ENCODE measurements at places on chromosomes 6 and 20.

- DNase-seq, result no peak
Measured at GRCh38 chr6:9999796-10000195, 415.1 kb downstream of the TFAP2A start.

DNA sequence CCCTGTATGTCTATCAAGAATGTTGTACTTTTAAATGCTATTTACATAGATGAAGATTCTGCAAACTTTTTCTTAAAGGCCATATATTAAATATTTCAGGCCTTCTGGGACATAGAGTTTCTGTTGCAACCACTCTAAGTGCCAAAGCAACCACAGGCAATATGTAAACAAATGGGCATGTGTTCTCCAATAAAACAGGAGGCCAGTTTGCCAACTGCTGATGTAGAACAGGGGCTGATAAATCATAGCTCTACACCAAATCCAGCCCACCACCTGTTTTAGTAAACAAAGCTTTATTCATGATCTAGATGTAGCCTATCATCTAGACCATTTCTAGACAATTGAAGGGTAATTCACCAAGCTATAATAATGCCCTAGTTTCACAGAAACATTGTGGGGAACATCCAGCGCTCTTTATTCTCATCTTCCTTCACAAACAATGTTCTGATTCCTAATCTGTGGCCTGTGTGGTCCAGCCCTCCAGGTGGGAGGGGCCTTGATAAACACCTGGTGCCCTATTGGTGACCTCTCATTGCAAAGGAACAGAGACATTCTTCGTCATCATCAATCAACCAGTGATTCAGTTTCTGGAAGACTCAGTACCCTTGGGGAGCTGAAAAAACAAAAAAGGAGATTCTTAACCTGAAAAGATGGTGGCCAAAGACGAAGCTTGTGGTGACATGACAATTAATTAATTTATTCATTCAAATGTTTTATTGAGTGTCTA is 80.2 kb downstream of the PREP start:
- DNase-seq, result no peak

DNA sequence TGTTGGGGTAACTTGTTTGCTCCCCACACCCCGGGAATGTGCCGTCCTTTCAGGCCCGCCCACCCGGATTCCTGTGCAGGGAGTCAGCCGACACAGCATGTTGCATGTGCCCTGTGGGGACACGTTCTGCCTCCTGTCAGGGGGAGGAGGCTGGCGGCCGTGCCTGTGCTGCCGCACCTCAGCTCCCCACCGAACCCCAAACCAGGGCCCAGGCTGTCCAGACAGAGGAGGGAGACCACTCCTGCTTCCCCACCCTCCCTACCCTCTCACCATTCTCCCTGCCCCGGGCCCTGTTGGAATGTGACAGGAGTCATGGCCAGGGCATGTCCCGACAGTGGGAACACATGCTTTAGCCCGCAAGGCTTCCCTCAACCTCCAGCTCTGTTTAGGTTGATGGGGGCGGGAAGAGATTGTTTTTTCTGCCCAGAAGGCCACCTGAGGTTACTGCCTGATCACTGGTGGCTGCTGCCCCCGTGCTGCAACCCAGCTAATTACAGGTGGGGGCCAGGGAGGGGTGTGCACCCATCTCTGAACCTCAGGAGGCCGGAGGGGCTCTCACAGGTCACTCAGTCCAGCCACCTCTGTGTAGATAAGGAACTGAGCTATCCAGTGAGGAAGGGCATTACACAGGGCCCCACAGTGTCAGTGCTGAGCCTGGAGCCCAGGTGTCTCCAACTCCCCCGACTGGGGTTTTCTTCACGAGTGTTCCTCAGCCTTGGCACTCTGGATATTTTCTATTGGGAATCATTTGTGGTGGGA is 13.6 kb downstream of the LRRC73 start:
- DNase-seq, result no peak

DNA sequence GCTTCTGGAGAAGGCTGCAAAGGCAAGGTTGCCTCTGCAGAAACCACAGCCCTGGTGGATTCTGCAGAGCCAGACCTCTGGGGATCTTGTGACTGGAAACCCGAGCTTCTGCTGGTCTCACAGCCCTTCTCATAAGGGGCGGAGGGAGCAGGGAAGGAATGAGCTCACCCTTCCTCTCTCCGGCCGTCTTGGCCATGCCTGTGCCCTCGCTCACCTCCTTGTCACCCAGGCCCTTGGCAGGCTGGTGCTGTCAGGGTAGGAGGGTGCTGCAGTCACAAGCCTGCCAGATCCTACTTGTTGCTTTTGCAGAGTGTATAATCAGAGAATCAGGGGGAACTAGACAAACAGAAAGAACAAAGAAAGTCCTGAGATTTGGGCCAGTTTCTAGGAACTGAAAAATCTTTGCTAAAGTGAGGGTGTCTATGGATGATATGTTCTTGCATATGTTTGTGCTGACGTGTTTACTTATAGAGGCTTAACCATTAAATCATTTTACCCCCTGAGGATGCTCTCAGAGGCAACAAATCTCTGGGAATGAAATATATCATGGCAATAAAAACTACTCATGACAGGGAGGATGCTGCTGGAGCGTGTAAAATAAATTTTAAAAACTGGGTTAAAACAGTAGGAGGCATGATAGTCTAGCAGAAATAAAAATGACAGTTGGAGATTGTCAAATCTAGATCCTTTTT is 244.9 kb upstream of the SOX4 start:
- DNase-seq, result no peak

DNA sequence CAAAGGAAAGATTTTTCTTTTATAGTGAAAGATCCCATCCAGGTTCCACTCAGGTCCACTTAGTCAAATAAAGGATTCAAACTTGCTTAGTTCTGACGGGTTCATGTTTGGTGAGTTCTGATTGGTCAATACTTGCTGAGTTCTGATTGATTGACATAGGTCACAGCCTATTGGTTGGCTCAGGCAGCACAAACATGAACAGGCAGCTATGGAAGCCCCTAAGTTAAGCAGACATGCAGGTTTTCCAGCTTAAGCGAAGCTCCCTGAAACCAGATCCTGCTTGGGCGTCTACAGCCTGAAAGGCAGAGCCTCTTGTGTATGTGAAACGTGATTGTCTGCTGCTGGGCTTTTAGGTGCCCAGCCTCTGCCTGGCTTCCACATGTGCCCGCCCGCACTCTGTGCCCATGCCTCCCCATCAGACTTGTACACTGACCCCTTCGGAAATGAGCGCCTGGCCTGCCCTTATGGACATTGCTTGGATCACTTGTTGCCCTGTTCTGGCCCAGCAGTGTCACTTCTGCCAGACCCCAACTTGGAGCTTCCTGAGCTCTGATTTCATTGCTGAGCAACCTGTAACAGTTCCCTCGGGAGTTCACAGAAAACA is 45.4 kb upstream of the ECI2 start:
- DNase-seq, result no peak

DNA sequence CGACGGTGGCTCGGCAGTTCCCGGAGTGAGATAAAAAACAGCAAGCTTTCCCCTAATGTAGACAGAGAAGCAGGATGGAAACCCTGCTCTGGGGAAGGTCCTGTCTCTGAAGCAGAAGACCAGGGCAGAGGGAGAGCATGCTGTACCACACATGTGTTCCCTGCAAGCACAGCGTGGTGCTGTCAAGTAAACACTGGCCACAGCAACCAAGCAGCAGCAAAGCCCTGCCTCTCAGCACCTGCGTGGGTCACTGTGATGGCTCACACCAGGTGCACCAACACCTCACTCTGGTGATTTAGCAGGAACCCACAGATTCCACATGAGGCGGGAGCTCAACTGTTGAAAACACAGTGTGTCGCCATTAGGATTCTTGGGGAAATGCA is 65.2 kb upstream of the TXNDC5 start:
- no peak for DNase-seq

DNA sequence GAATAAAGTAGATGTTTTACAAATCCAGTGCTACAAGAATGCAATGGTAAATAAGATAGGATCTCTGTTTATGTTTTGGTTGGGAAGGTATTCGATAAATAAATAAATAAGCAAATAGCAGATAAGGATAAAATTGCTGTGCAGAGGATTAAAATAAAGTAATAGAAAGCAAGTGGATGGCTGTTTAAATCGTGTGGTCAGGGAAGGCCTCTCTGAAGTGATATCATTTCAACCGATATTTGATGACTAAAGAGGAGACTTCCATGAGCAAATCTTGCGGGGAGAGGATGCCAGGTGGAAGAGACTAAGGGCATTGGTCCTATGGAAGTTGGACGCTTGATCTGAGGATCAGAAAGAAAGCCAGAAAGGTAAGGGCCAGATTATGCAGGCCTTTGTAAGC is 92.0 kb upstream of the CCN2 start:
- DNase-seq, result no peak

- DNase-seq, result no peak
Measured at GRCh38 chr6:83006270-83006905, 59.3 kb downstream of the UBE3D start.

DNA sequence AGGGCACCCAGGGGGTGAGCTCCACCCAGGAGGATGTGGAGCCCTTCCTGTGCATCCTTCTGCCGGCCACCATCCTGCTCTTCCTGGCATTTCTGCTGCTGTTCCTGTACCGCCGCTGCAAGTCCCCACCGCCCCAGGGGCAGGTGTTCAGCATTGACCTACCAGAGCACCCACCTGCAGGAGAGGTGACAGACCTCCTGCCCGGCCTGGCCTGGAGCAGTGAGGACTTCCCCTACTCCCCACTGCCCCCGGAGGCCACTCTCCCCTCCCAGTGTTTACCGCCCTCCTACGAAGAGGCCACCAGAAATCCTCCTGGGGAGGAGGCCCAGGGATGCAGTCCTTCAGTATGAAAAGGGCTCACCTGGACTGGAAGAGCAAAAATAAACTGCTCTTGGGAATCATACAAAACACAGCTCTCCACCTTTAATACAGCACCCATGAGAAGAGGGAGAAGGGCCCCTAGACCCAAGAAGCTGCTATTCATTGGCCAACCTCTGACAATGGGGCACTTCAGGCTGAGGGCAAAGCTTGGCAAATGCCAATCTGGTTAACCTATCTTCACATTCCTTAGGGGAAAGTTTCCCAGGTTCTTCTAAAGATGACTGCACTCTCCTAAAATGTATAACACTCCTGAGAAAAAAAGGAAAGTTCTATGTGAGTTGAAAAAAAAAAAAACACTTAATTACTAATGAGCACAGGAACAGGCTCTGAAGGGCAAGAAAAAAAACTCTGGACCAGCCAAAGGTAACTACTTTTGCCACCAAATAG is 5.0 kb downstream of the SMIM28 start:
- no peak for DNase-seq

DNA sequence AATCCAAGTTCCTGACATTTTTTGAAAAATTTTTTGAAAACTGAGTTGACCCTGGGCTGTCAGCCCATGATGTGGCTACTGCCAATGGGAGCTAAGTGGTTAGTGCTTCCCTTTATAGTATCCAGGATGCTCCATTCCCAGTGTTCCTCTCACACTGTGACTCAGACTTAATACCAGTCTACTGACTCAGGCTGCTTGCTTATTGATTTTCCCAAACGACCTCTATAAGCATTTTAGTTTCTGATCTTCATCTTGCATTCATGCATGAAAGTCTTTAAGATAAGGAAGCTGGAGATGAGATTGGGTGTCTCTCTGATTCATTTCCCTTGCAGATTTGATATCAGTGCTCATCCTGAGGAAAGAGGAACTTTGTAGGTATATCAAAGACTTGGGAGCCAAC is 560.0 kb downstream of the TBC1D32 start:
- DNase-seq, result no peak

- DNase-seq, result no peak
Measured at GRCh38 chr6:122717350-122717749, 62.2 kb upstream of the FABP7 start.

- DNase-seq, result no peak
Measured at GRCh38 chr6:30206152-30206551, 7.1 kb downstream of the TRIM26 start.

DNA sequence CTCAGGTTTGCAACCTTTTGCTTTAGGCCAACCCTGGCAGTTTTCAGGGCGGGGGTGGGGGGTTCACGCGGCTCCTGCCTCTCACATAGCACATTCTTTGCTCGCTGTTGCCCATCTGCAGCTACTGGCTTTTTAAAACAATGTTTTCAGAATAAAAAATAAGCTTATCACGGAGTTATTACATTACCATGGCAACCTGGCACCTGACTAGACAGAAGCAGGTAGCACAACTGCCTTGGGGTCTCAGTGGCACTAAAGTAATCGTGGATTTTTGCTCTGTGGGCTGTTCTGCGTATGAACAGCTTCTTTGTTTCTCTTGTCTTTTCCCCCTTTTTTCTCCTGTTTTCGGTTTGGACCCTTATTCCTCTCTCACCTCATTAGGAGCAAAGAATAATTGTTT is 9.1 kb upstream of the MANBAL start:
- no peak for DNase-seq

- DNase-seq, result no peak
Measured at GRCh38 chr20:11159728-11160127, 485.9 kb upstream of the JAG1 start.

- no peak for DNase-seq
Measured at GRCh38 chr6:46057792-46058191, 42.1 kb upstream of the CLIC5 start.

GRCh38 chr20:10423735-10424134 is 10.3 kb downstream of the MKKS start:
- no peak for DNase-seq

GRCh38 chr6:85592033-85592432 is 1.6 kb downstream of the SNX14 start:
- DNase-seq, result no peak

DNA sequence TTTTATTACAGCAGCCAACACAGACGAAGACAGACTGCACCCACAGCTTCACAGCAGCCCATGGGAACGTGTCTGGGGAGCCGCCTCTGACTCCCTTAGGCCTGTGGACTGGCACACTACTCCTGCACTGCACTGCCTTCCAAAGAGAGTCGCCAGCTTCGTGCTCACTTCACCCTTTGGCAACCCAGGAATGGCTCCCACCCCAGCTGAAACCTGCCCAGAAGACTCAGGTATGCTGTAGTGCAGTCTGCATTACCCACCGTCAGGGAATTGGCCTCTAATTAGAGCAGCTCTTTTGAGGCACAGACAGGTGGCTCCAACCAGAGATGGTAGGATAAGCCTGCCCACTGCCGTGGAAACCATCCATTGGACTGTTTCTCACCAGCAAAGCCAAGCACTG is 39.9 kb upstream of the FRMD1 start:
- no peak for DNase-seq

- no peak for DNase-seq
Measured at GRCh38 chr20:23128461-23129125, 42.5 kb upstream of the CD93 start.

GRCh38 chr6:156146891-156147290 is 630.3 kb upstream of the ARID1B start:
- no peak for DNase-seq

- DNase-seq, result no peak
Measured at GRCh38 chr6:150451807-150452427, 83.1 kb downstream of the IYD start.

DNA sequence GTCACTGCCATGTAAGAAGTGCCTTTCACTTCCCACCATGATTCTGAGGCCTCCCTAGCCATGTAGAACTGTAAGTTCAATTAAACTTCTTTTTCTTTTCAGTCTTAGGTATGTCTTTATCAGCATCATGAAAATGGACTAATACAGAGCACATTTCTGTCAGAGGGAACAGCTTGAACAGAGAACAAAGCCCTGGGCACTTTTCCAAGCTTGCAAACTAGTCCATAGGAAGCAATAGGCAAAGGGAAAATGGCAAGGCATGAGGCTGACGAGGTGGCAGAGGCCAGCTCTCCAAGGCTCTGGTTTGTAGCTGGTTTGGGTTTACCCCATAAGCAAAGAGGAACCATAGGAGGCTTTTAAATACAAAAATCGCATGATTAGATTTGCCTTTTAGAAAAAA is 185.1 kb upstream of the HDDC2 start:
- no peak for DNase-seq

GRCh38 chr6:11972806-11973205 is 39.3 kb upstream of the HIVEP1 start:
- no peak for DNase-seq

GRCh38 chr6:50966986-50967385 is 148.3 kb downstream of the TFAP2B start:
- DNase-seq, result no peak

All from stimulated activated CD8-positive, alpha-beta memory T cell treated with anti-CD3 and anti-CD28 coated beads, Interleukin-15, amount 100 ng/mL, for 1 hour (primary cell).